H1 (cell line): ENCODE measurements at places on chromosomes 2 and 18. TPM values are rescaled to one million over a fixed set of nuclear protein-coding genes. Genes with fewer than 3 reads are reported as not detected.

GALNT5 gene
- 0.06 TPM in 1 of 2 replicates, not detected in the other for total RNA-seq

DNA sequence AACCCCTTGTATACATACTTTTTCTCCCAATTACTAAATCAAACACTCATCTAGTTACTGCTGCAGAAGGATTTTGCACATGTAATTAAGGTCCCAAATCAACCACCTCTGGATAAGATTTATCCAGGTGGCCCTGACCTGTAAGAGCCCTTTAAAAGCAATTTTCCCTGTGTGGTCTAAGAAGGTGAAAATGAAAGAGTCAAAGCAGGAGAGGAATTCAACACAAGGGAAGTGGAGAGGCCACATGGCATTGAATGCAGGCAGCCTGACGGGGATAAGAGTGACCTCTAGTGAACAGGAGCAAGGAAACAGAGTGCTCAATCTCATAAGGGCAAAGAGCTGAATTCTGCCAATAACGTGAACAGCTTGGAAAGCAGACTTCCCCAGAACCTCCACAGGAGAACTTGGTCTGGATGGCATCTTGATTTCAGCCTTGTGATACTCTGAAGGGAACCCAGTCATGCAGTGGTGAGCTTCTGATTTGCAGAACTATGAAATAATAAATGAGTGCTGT, 27.2 kb downstream of the PPP3R1 start:
- no peak for DNase-seq

- no peak for DNase-seq
Measured at GRCh38 chr2:74448771-74449170, 6.1 kb upstream of the INO80B start.

DNA sequence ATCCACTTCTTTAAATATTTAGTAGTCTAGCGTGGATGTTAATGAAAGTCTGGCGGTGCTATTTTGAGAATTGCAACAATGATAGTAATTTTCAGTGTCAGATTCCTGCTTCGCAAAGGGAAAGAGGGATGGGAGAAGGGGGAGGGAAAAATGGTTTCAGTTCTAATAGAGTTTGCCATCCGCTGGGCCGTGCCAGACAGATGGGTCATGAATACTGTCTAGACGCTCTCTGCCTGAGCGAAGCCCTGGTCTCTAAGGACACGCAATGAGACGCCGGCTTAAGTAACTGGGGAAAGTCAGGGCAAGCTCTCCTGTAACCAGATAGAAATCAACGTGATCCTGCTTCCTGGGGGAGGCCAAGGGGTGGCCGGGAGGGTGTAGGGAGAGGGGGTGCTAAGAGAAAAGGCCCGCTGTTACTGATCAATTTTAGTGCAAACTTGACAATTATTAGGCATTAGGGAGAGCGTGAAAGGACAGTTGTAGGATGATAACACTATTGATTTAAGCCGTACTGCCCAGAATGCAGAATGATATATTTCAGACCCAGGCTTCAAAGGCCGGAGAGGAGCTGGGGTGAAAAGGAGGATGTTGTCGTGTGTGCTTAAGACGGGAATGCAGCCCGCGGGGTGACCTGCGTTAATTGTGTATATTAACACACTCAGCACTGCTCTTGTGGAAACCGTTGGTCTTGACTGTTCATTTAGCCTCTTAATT, 229.2 kb downstream of the LDLRAD4 start:
- DNase-seq, result no peak

DNA sequence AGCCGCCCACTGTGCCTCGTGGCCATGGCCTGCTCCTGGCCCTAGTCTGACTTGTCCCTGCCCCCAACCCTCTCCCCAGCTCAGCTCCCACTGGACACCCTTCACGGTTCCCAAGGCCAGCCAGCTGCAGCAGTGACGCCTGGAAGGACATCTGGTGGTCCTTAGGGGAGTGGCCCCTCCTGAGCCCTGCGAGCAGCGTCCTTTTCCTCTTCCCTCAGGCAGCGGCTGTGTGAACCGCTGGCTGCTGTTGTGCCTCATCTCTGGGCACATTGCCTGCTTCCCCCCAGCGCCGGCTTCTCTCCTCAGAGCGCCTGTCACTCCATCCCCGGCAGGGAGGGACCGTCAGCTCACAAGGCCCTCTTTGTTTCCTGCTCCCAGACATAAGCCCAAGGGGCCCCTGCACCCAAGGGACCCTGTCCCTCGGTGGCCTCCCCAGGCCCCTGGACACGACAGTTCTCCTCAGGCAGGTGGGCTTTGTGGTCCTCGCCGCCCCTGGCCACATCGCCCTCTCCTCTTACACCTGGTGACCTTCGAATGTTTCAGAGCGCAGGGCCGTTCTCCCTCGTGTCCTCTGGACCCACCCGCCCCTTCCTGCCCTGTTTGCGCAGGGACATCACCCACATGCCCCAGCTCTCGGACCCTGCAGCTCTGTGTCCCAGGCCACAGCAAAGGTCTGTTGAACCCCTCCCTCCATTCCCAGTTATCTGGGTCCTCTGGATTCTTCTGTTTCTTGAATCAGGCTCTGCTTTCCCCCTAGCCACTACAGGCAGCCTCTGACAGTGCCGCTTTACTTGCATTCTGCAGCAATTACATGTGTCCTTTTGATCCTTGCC, 35.8 kb downstream of the ANO7 start:
- DNase-seq, result no peak

NEURL3 gene
- total RNA-seq, result not detected in 2 replicates

DNA sequence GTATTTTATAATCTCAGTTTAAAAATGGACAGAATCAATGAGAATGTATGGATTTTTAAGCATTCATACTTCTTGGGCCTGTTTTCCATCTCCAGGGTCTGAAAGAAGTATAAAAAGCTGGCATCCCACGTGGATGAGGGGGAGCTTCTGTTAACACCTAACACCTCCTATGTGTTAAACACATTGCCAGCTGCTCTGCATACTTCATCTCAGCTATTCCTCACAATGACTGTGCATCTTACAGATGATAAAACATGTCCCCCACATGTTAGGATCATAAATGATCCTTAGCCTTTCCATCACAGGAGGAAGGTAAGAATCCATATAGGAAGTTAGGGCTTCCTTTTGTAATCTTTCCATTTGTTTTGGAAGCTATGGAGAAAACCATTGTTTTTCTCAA, 239.1 kb downstream of the AGPS start:
- DNase-seq, result no peak

DNA sequence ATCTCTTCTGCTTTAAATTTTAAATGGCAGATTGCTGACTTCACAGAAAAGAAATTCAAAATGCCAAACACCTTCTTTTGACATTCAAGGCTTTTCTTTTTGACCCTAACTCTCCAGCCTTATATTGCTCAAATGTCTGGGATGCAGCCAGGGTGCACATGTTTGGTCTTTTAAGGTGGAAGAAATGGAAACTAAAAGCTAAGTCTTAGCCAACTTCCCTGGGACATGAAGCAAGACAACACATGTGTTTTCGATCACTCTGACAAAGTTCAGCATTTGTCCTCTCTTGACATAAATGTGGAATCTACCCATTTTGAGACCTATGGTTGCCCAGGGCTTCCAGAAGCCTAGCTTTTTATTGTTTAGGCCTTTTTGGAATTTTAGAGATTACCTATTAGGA, 161.6 kb downstream of the RDH14 start:
- no peak for DNase-seq

THAP4 gene
- total RNA-seq, result 78.9 and 82.8 TPM in 2 replicates

FOXI3 gene
- 15.9 and 17.1 TPM in 2 replicates for total RNA-seq

GRCh38 chr2:236346366-236346765, 82.2 kb upstream of the ASB18 start:
- DNase-seq, result no peak

DNA sequence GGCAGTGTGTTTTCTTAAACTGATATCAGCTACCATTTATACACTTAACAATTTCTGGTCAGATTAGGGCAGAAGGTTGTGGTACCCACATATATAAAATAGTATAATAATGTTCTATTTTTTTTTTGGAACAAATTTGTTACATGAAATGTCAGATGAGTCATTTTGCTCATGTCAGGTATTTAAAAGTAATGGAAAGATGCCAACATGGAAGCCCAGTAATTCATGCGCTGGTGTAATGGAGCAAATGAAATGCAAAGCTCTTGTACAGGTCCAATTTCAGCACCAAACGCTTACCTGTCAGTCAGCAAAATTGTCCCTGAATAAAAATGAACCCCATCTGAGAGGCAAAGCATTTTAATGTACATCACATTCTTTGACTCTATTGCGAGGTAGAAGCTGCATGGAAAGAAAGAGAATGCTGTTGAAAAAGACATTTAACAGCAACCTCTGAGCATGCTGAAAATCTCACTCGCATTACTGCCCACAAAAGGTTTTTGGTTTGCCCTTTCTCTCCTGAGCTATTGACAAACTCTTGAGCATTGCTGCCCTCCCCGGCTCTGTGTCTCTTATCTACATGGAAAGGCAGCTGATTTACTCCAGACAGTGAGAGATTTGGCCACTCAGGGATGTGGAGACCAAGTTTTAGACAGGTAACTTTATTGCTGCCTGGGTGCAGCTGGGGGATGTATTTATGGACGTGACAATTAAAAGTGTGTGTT, 217.5 kb downstream of the CAMKMT start:
- no peak for DNase-seq

GRCh38 chr2:204177977-204178522, 241.5 kb downstream of the ICOS start:
- peak; percentile 29 for DNase-seq

NAT8 gene
- total RNA-seq, result not detected in 2 replicates

VPS54 gene
- total RNA-seq, result 13.2 and 14.3 TPM in 2 replicates

DNA sequence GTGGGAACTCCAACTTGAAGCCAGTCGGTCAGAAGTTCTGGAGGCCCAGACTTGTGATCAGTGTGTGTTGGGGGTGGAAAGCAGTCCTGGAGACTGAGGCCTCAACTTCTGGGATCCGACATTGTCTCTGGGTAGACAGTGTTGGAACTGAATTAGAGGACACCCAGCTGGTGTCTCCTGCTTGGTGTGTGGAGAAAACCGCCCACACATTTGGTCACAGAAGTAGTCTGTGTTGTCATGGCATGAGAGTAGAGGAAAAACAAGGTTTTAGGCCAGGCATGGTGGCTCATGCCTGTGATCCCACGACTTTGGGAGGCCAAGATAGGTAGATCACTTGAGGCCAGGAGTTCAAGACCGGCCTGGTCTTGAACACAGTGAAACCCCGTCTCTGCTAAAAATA, 51.5 kb downstream of the PUM2 start:
- DNase-seq, result no peak

DNA sequence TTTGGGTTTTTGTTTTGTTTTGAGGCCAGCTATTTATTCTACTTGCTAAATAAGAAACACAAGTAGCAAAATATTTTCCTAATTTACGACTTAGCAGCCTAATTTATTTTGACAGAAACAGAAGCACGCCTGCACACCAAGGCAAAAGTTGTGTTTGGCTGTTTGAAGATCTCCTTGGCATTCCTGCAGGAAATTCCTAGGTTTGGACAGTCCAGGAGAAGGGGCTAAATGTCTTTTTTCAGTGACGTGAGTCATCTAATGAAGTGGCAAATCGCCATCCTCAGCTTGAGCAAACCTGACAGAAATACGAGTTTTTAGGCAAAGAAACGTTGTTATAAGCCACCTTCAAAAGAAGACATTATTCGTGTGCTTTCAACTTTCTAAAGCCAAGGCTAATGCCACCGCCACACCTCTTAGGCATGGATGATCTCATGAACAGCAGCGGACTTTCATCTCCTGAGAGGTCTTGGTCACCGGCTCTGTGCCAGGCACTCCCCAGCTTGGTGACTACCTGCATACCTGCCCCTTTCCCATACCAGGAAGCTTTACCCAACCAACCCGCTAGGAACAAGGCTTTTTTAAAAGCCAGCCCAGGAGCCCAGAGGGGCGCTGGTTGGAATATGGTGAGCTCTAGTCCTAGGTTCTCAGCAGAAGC, 30.9 kb downstream of the STK39 start:
- DNase-seq, result no peak

- no peak for DNase-seq
Measured at GRCh38 chr2:37631292-37631691, 40.1 kb downstream of the CDC42EP3 start.

GRCh38 chr2:58047961-58048360, 1.4 kb downstream of the VRK2 start:
- no peak for DNase-seq
